ENCODE measurements at places on chromosomes 5 and 9.

GRCh38 chr9:6506571-6506970 lies 93.6 kb downstream of the UHRF2 start:
- DNase-seq = no peak

DNA sequence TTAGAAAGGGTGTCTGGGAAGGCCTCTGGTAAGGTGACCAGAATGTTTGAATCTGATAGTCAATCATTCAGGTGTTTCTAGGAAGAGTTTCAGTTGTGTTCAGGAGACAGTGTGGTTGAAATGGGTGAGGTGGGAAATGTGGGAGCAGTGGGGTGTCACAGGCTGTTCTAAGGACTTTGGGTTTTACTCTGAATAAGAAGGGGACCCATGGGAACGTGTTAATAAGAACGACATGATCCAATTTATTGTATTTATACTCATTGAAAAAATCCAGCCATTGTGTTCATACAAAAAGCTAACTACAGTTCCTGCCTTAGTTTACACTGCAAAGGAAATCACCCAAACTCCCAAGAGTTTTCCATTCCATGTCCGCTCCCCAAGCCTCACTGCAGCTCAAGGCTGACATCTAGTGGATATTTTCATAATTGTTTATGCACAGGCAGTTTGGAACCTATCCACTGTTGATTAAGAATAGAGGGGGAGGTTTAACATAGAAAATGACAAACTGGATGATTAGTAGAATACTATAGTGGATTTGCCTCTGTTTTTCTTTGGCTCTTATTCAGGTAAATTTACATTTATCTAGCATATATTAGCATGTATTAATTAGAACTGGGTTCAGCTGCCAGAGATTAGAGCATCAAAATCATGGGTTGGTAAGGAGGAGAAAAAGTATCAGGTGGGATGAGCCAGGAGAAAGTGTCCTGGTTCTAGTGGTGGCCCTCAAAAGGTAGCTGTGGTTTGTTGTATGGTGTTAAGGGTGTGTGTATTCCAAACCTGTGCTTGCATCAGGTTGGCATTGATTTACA lies 17.7 kb downstream of the CAVIN4 start:
- peak; percentile 38 for DNase-seq

DNA sequence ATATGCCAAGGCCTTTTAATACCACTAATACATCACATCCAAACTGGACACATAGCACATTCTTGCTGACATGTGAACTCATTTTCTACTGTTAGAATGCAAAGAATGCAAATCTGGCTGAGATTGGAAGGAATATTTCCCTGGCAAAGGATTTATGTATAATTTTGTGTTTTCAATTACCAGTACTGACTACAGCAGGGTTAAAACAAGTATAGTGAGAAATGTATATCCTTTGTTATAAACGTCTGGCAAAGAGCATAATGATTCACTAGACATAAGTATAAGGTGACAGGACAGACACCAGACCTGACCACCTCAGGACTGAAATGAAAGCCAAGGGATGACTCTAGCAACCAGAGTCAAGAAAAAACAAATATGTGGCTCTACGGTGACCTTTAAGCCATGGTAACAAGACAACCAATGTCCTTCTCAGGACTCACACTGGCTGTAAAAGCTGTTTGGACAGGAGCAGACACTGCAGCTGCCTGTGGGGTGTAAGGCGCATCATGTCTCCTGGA lies 95.0 kb downstream of the MRPS27 start:
- no peak for DNase-seq

- no peak for DNase-seq
These were observed 7.3 kb downstream of the SRFBP1 start for GRCh38 chr5:121968910-121969607.

DNA sequence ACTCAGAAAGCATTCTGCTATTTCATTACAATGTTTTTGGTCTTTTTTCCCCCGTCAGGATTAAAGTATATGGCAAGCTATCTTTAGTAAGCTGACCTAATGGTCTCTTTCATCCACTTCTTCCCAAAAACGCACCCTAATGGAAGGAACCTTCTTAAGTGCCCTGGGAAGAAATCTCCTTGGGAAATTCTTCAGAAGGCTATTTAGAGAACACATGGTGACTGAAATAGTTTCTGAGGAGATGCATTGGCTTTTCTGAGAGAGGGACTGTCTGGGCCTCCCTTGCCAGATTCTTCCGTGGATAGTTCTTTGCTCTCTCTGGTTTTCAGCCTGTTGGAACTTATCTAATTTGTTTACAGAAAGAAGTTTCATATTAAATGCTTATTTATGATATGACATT lies 524.1 kb upstream of the MEF2C start:
- no peak for DNase-seq

GRCh38 chr9:15505921-15506320 lies 4.8 kb downstream of the PSIP1 start:
- DNase-seq = no peak

GRCh38 chr5:173232499-173233346 lies 2.3 kb downstream of the NKX2-5 start:
- DNase-seq = no peak

DNA sequence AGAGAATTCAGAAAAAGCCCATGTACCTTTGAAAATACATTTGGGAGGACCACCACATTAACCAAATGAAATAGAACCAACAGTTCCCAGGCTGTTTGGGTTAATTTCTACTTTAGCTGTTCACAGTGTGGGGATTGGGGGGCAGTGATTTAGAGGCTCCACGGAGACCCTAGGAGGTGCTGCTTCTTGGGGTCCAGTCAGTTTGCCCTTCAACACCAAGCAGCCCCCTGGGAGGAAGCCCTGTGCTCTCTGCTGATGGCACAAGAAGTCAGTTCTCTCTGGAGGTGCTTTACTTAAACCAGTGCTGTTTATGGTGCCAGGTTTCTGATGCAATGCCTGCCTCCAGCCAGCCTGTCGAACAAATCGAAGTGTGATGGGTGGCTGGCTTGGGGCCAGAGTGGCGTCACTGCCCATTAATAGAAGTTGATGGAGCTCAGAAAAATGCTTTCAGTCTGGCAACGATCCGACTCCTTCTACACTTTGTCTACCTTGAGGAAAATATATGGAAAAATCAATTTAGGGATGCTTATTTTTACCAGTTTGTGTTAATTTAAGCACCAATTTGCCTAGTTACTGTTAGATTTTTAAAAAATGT lies 134.0 kb downstream of the SNX18 start:
- DNase-seq = no peak

- peak; percentile 93 for DNase-seq
These were observed at the start of gene ERMP1 for GRCh38 chr9:5832538-5833529. TSS of gene ERMP1 (minus strand) at chr9:5833117. CDS start at chr9:5833027, 90 bp downstream.

DNA sequence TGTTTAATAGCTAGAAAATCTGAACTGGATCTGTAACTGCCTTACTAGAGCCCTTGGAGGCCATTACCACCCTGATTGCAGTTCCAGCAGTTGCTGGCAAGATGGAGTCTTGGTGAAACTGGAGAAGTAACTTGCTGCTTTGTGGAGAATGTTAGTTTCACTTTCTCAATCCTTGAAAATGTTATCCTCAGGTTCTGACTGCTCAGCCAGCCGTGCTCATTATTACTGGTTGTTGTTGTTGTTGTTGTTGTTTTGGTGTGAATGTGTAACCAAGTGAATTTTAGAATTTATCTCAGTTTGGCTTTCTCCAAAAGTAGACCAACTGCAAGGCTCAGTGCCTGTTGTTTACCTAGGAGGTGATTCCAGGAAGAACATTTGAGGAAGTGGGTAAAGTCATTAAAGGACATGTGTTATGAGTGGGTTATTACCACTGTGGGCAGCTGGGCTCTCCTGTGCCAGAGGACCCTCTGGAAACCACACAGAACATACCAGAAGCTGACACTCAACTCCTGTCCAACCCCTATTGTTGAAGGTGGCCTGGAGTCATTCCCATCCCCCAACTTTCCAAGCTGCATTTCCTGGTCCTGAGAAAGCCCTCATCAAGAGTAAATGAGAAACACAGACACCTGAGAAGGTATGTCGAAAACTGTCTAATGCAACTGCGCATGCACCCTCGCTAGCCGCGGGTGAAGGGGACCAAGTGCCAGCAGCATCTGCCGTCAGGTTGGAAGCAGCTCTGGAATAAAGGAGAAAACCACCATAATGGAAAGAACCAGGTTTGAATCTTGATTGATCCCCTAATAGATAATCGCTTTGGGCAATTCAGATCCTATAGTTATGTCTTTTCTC lies 111.6 kb downstream of the CMYA5 start:
- no peak for DNase-seq

- DNase-seq = no peak
These were observed 56.9 kb downstream of the MVB12B start for GRCh38 chr9:126383406-126384046.

DNA sequence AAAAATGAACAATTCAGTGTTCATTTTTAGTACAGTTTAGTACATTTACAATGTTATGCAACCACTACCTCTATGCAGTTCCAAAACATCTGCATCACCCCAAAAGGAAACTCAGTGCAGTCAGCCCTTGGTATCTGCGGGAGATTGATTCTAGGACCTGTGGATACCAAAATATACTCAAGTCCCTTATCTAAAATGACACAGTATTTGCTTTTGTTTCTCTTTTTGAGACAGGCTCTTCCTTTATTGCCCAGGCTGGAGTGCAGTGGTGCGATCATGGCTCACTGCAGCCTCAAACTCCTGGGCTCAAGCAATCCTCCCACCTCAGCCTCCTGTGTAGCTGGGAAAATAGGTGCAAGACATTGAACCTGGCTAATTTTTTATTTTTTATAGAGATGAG lies 114.0 kb downstream of the PIP5K1B start:
- DNase-seq = no peak

All from activated naive CD4-positive, alpha-beta T cell treated with anti-CD3 and anti-CD28 coated beads for 36 hours (primary cell).